ENCODE measurements at places on chromosomes 5 and 9. TPM values are rescaled to one million over a fixed set of nuclear protein-coding genes. Genes with fewer than 3 reads are reported as not detected.

CYLC2 gene
- not detected for polyA plus RNA-seq

GABRA1 gene
- polyA plus RNA-seq = not detected

ADAMTSL1 gene
- polyA plus RNA-seq = not detected

PCDHGB1 gene
- not detected for polyA plus RNA-seq

- no peak overlapping the region for H3K4me3 ChIP-seq
- H3K27me3 ChIP-seq = no peaks in the 10 kb centered on the region
- no peaks in the 10 kb centered on the region for H3K36me3 ChIP-seq
- no peak overlapping the region for H3K27ac ChIP-seq
- DNase-seq = no peak
- no peaks in the 10 kb centered on the region for H3K4me1 ChIP-seq
Observed at GRCh38 chr5:28313321-28313951, 1275.0 kb upstream of the CDH9 start.

DNA sequence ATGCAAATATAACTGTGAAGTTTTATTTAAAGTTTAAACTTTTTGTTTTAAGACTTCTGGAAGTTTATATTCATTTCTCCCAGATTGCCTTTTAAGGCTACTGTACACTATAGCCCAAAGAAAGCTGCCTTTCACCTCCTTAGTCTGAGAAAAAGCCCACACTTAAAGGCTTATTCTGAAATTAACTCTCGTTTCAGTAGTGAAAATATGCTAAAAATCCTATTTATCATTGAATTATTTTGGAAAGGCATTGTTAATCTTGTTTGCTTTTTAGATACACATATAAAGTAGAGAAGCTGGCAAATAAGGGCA is 3.3 kb upstream of the PURA start:
- no peak overlapping the region for H3K27ac ChIP-seq
- H3K4me1 ChIP-seq = peaks cover 63% of the 10 kb centered on the region
- no peak overlapping the region for H3K4me3 ChIP-seq
- no peaks in the 10 kb centered on the region for H3K27me3 ChIP-seq
- no peak for DNase-seq

DNA sequence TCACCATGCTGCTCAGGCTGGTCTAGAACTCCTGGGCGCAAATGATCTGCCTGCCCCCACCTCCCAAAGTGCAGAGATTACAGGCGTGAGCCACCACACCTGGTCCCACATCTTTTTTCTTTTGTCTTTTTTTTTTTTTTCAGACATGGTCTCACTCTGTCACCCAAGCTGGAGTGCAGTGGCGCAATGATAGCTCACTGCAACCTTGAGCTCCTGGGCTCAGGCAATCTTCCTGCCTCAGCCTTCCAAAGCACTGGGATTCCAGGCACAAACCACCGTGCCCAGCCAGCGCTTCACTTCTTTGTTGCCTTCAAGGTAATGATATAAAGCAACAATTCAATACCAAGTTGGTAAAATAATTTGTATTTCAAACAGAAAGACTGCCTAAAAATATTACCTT is 78.8 kb downstream of the USP20 start:
- DNase-seq = no peak
- no peaks in the 10 kb centered on the region for H3K27me3 ChIP-seq
- no peaks in the 10 kb centered on the region for H3K4me1 ChIP-seq
- no peak overlapping the region for H3K27ac ChIP-seq
- peaks cover 24% of the 10 kb centered on the region for H3K36me3 ChIP-seq

- no peaks in the 10 kb centered on the region for H3K27me3 ChIP-seq
- no peaks in the 10 kb centered on the region for H3K4me1 ChIP-seq
- H3K27ac ChIP-seq = no peak overlapping the region
- no peaks in the 10 kb centered on the region for H3K36me3 ChIP-seq
Observed at GRCh38 chr9:94602666-94603065, 9.0 kb upstream of the FBP2 start.

DNA sequence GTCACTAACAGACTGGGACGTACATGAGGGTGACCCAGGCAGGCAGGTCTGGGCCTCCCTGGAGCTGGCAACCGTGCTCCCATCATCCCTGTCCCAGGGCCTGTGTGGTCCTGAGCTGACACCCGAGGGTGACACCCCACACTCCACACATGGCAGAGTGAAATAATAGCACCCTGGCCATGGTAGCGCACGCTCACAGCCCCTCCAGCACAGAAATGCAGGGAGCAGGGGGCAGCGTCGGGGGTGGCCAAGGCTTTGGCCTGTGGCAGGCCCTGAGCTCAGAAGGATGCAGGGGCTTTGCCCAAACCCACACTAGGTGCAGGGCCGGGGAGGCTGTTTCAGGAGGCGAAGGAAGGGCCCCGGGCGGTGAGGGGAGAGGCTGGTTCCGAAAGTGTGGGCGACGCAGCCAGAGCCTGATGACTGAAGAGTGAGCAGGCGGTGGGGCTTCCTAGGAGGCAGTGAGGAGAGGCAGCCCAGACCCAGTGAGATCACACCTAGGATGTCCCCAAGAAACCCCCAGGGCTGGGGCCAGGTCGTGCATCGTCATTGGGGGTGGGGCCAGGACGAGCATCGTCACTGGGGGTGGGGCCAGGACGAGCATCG is 12.9 kb downstream of the OR2V2 start:
- H3K4me1 ChIP-seq = peaks cover 23% of the 10 kb centered on the region
- H3K36me3 ChIP-seq = no peaks in the 10 kb centered on the region
- peak; percentile 87 for DNase-seq
- peaks cover 5% of the 10 kb centered on the region for H3K27me3 ChIP-seq
- peak overlapping the region; percentile 66 for H3K4me3 ChIP-seq
- H3K27ac ChIP-seq = peak overlapping the region; percentile 90

DNA sequence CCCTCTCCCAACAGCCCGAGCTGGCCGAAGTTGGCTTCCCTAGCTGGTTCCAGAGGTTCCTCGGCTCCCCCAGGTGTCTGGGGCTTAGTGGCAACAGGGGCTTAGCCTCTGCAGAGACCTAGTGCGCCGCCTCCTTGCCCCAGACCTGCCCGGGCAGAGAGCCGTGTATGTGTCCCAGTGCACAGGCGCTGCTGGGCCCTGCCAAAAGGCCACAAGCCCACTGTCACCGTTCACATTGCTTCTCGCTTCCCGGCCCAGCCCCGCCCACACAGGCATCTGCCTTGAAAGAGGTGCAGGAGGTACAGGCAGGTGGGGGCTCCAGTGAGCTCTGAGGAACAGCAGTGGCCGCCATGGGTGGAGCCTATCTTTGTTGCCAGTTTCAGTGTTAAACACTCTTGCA is 2.5 kb upstream of the CACFD1 start:
- DNase-seq = no peak
- H3K36me3 ChIP-seq = no peaks in the 10 kb centered on the region
- no peaks in the 10 kb centered on the region for H3K27me3 ChIP-seq
- peaks cover 10% of the 10 kb centered on the region for H3K4me1 ChIP-seq
- H3K4me3 ChIP-seq = no peak overlapping the region

DNA sequence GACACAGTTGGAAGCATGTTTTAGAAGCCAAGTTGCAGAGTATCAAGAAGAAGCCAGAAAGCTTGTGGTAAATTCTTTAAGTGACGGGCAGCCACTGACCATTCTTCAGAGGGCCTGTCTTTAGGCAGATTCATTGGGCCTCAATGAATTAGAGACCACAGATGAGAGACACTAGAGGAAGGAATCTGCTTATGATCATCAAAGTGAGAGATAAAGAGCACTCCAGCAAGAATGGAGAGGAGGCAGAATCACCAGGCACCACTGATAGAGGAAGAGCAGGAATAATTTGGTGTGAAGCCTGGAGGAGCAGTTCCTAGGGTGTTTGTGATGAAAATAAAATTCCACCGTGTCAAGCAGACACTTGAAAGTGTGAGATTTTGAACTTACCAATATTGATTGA is 365.9 kb upstream of the SLC30A5 start:
- no peak for DNase-seq
- no peaks in the 10 kb centered on the region for H3K36me3 ChIP-seq
- no peaks in the 10 kb centered on the region for H3K4me1 ChIP-seq
- no peak overlapping the region for H3K4me3 ChIP-seq

DNA sequence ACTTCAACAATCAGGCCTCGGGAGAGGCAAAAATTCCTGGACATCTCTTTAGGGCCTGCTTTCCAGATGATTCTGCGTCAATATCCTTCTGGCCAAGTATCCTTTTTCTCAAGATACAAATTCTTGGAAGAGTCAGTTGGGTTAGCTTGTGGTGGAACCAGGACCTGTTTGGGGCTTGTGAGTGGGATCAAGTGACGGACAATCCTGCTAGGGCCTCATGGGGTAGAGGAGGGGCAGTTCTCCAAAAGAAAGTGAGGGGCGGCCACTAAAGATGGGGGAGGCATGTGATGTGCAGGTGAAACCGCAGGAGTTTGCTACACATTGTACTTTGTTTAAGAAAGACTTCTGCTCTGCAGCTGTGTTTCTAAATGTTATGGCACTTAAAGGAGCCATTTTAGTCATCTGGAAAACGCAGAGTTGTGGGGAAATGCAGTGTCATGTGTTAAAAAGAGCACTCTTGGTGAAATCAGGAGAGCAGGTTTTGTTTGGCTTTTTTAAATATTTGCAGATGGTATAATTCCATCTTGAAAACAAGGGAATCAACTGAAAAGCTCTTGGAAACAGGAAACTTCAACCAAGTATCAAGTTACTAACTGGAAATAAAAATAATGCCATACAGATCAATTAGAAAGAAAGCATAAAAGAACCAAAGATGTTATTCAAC is 27.4 kb upstream of the GSN start:
- H3K4me3 ChIP-seq = no peak overlapping the region
- DNase-seq = no peak
- no peaks in the 10 kb centered on the region for H3K4me1 ChIP-seq
- no peaks in the 10 kb centered on the region for H3K27me3 ChIP-seq
- H3K36me3 ChIP-seq = no peaks in the 10 kb centered on the region

DNA sequence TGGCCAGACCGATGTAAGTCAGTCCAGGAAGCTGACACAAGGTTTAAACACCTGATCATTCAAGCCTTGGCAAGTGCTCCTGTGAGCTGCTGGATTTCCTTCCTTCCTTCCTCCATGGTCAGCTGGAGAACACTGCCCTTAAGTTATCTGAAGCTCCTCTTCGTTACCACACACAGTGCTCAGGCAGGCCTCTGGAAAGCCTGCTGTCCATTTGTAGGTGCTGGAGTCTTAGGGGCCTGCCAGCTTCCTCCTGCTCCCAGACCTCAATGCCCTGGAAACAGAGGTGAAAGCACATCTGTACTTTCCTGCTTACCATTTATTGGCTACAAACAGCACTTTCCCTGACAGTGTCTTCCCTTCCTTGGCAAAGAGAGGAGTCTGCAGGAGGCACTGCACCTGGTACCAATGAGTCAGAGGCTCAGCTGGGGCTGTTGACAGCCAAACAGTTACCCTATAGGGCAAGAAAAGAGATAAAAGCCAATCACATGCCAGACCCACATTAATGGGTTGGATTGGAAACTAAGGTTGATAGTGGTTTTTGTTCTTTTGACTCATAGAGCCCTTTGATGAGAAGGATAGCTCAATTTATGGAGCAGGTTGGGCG is 72.6 kb upstream of the PUM3 start:
- H3K4me3 ChIP-seq = no peak overlapping the region
- H3K36me3 ChIP-seq = no peaks in the 10 kb centered on the region
- H3K4me1 ChIP-seq = no peaks in the 10 kb centered on the region
- no peak overlapping the region for H3K27ac ChIP-seq
- H3K27me3 ChIP-seq = no peaks in the 10 kb centered on the region

DNA sequence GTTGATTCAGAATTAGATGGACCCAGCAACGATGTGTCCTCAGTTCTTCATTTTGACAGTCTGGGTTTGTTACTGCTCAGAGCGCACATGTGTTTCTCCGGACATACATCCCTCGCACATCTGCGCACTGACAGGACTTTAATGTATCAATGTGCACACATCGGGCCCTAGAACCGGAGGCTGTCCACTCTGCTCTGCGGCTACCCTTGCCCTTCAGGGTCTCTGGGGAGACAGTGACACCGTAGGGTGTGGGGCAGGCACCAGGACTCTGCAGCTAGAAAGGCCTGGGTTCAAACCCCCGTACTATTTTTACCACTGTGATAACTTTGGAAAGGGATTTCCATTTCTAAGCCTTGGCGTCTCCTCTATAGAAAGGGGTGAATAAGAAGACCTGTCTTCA is 23.5 kb upstream of the LPCAT1 start:
- H3K36me3 ChIP-seq = no peaks in the 10 kb centered on the region
- no peak for DNase-seq
- no peaks in the 10 kb centered on the region for H3K4me1 ChIP-seq
- no peak overlapping the region for H3K4me3 ChIP-seq
- H3K27me3 ChIP-seq = no peaks in the 10 kb centered on the region

DNA sequence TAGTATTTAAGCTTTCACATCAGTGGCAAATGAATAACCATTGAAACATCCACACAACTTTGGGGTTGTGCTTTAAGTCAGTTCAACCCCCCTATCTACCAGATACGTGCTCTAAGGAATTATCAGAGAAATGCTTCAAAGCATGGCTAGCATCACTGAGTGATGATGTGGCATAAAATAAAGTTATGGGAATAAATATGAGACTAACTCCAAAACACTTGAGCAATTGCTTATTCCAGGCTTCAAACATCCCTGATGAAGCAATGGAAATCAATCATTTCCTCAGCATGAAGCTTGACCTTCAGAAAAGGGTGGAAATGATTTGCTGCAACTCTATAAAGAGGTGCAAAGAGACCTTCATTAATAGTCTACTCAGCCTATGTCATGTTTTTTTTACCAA is 292.0 kb upstream of the SMC2 start:
- no peak overlapping the region for H3K4me3 ChIP-seq
- no peak for DNase-seq
- no peaks in the 10 kb centered on the region for H3K27me3 ChIP-seq

DNA sequence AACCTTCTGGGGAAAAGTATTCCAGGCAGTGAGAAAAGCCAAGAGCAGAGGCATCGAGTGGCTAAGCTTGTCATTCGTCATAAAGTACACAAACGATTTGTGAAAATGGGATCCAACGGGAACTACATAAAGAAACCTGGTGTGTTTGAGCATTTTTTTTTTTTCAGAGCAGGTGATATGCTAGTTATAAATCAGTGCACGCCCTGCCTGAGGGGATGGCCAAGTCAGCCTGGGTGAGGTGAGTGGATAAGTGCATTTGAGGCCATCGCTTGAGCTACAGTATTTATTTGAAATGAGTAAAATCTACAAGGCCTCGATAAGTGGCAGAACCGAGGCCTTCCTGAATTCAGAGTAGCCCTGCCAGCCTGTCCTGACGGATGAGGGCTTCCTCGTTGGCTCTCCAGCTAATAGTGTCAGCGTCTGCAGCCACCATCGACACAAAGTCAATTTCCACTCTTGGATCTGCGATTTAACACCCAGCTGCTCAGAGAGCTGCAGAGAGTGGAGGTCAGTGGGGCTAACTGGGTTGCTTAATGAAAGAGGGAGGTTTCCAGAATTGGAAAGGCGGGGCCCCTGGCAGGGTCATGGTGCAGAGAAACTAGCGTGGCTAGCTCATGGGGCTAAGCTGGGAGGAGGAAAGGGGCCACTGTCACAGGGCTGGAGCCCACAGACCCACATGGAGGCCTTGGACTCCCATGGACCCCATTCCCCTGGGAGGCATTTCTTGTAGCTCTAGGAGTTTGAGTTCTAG is 27.3 kb downstream of the PPARGC1B start:
- no peak overlapping the region for H3K4me3 ChIP-seq
- H3K27me3 ChIP-seq = no peaks in the 10 kb centered on the region
- no peaks in the 10 kb centered on the region for H3K36me3 ChIP-seq
- no peak overlapping the region for H3K27ac ChIP-seq
- no peaks in the 10 kb centered on the region for H3K4me1 ChIP-seq

GRCh38 chr5:43041669-43042175 is 1.6 kb upstream of the ANXA2R start:
- H3K4me3 ChIP-seq = peak overlapping the region; percentile 99
- no peaks in the 10 kb centered on the region for H3K27me3 ChIP-seq
- peak; percentile 85 for DNase-seq

Data from CD4-positive, alpha-beta memory T cell (primary cell).